NCI-H774 (cell line): ENCODE measurements at places on chromosomes 11 and 22.
A peak's percentile ranks its signal among the peaks of the same experiment; 100 is the strongest.

GRCh38 chr11:15826826-15827225, 529.5 kb downstream of the SOX6 start:
- DNase-seq = no peak

DNA sequence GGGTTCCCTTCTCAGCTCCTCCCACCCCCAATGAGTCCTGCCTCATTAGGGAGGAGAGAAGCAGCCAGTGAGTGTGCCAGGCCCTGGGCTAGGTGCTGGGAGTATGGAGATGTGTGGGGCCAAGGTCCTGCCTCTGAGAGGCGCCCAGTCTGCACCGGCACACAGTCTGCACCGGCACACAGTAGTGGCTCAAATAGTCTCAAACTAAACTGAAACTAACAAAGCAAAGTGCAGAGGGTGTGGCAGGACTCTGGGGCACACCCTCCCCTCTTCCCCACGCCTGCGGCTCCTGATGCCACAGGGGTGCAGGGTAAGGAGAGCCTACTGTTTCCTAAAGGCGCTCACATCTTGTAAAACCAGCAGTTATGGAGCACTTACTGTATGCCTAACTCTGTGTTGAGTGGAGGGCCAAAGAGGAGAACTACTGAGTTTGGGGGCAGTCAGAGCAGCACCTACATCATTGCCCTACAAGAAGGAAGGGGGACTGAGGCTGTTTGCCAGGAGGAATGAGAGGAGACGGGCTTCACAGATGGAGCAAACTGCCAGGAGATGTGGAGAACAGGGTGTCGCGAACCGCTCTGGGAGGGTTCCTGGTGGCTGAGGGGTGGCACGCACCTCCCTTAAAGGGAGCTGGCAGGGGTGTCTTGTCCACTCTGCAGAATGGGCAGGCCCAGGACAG, 939 bp upstream of the SH3BP1 start:
- no peak for DNase-seq

DNA sequence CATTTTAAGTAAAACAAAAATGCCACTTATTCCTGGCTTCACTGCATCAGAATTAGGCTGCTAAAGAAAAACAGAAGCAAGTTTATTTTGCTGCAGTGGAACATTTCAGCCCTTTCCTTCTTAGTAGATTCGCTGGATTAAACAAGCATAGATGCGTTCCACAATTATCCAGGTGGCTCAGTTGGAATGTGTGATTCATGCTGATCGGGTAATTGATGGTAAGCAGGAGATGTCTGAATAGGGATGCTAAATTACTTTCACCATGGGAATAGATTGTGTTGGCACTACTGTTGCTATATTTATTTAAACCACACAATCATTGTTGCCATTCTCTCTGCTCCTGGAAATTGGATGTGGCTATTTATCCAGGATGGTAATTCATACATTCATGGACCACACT, 440.1 kb upstream of the DDI1 start:
- peak; percentile 40 for DNase-seq

DNA sequence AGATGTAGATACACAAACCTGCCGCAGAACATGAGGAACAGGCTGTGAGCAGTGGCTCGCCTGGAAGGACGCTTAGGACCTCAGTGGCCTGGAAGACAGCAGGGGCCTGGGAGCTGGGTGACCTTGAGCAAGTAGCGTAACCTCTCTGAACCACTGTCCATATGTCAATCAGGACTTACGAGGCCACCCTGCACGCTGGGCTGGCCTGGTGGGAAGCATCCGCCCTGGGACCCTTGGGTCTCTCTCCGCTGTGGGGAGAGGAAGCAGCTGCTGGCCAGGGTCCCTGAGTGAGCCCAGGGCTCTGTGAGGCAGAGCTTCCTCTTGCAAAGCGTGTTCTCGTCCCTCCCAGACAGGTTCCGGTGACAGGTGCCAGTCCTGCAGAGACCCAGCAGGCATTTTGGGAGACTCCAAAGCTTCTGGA, 14.0 kb upstream of the EHD1 start:
- no peak for DNase-seq

DNA sequence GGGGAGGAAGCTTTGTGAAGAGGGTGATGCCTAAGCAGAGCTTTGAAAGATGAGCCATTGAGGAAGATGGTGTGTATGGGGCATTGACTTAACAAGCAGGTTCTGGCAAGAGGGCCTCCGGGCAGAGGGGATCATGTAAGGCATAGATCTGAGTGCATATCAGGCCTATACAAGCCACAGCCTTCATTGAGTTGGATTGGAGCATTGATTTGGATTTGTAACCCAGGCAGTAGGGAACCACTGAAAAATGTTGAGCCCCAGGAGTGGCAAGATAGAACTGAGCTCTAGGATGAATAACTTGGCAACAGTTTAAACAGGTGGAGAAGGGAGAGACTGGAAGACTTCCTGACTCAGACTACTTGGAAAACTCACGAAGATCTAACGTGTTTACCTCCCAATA, 21.4 kb downstream of the PANX1 start:
- DNase-seq = no peak

- DNase-seq = peak; percentile 52
Observed at GRCh38 chr11:14973621-14974514, 1.7 kb upstream of the CALCA start.

- DNase-seq = no peak
Observed at GRCh38 chr11:70674605-70675004, 276.3 kb downstream of the CTTN start.

DNA sequence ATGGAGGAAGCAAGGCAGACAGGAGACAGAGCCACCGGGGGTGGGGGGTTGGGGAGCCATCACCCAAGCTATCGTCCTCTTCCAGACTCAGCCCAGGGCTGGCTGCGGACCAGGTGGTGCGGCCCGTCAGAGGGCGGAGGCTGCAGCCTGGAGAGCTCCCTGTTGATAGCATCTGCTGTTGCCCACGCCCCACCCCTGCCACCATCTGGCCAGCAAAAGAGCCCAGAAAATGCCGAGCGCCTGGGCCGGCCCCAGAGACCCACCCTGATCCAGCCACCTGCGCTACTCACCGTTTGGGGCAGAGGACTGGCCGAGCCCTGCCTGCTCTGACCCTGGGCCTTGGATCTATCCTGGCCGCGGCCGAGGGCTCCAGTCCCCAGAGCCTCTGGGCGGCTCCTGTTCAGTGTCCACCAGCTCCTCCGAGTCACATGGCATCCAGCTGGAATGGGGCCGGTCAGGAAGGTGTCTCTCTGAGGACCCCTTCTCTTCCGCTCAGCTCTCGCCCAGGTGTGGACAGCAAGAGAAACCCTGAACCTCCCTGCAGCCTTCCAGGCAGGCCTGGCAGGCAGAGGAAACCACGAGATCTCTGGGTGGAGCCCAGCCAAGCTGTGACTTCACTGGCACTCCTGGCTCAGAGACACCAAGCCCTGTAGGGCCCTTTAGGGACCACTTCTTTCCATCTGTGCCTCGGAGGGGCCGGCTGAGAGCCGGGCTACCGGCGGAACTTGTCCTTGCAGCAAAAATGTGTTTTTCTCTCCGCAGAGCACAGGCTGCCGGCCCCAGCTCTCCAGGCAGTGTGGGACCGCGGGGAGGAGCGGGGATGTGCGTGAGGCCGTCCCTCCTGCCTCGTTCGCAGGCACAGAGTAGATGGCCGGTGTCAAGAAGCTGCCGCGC, at the start of gene MRGPRE:
MRGPRE (minus strand) TSS at position 567 of the 894 bp plus-strand sequence. CDS start 3,618 bp downstream, outside the sequence.
- peak; percentile 4 for DNase-seq

DNA sequence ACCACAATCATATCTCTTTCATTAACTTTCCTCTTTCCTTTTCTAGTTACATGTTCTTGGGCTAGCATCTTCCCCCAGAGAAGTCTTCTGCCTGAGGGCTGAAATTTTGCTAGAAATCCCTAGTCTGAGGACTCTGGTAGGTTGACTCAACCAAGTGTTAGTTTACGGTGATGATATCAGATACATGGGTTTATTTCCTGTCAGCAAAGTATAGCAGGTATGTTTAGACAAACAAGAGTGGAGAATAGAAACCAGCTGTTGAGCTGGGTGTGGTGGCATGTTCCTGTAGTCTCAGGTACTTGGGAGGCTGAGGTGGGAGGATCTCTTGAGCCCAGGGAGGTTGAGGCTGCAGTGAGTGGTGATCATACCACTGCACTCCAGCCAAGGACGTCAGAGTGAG, 11.2 kb downstream of the FOLR1 start:
- DNase-seq = no peak

GRCh38 chr22:28245579-28246224, 326.6 kb upstream of the PITPNB start:
- no peak for DNase-seq

GRCh38 chr11:1174441-1175370, 17.0 kb downstream of the MUC5AC start:
- DNase-seq = no peak

DNA sequence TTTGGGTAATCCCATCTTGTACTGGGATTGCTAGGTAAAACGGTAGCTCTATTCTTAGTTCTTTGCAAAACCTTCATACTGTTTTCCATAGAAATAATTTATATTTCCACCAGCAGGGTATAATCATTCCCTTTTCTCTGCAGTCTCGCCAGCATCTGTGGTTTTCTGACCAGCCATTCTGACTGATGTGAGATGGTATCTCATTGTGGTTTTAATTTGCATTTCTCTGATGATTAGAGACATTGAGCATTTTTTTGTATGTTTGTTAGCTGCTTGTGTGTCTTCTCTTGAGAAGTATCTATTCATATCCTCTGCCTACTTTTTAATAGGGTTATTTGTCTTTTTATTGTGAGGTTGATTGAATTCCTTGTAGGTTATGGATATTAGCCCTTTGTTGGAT, 220.9 kb downstream of the PGR start:
- DNase-seq = no peak

DNA sequence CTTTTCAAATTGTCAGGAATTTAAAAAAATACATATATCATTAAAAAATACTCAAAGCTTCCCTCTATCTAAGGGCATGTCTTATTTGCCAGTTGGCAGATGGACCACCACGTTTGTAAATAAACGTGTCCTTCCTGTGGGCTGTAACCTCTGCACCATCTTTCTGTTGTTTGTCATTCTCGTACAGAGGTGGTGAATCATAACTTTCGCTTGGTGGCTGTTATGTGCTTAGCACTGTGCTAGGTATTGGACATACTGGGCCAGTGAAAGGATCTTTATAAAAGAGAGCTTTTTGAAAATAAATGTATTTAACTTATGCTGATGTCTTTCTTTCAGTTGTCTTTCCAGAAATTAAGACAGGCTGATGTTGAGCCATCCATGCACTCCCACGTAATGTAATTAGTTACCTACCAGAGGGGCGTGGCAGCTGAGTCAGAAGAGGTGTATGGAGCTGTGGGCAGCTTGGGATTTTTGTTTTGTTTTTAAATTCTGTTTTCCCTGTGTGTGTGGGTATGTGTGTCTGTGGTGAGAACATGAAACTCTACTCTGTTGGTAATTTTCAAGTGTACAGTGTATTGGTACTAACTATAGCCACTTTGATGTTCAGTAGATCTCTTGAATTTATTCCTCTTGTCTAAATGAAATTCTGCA, 62.7 kb downstream of the TECTA start:
- no peak for DNase-seq

DNA sequence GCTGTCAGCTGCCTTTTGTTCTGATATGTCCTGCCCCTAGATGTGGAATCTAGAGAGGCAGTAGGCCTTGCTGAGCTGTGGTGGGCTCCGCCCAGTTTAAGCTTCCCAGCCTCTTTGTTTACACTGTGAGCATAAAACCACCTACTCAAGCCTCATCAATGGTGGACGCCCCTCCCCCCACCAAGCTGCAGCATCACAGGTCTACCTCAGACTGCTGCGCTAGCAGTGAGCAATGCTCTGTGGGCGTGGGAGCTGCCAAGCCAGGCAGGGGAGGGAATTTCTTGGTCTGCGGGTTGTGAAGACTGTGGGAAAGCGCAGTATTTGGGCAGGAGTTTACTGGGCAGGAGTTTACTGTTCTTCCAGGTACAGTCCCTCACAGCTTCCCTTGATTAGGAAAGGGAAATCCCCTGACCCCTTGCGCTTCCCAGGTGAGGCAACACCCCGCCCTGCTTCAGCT, 98.5 kb downstream of the SMCO4 start:
- peak; percentile 52 for DNase-seq

DNA sequence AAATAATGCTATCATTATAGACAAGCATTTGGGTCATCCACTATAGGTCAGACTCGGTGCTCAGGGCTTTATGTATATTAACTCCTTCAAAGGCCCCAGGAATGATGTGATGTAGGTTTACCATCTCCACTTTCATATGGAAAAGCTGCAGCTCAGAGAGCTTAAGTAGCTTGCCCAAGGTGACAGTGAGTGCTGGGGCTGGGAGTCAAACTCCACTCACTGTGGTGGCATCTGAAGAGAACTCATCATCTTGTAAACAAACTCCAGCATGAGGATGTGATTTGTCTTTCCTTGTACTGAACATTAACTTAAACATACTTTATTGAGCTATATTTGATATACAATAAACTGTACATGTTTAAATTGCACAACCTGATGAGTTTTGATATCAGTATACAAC, 25.4 kb downstream of the TENM4 start:
- no peak for DNase-seq

DNA sequence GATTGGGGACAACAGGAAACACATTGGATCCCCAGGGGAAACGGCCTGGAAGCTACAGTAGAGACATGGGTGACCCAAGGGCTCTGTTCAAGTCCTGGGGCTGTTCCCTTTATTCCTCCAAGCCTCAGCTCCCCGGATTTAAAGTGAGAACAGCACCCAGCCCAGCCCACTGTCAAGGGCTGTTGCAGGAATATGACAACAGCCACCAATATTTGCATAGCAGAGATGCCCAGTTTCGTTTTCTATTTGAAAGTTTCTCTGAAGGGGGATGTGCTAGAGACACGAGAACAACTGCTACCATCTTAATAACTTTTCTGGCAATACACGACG, 81.1 kb upstream of the WNT7B start:
- DNase-seq = no peak

- DNase-seq = no peak
Observed at GRCh38 chr11:123168955-123169484, 26.0 kb downstream of the CLMP start.

GRCh38 chr22:45599836-45600577, 71.6 kb upstream of the ATXN10 start:
- no peak for DNase-seq

- DNase-seq = peak; percentile 22
Observed at GRCh38 chr11:44775366-44775984, 48.7 kb downstream of the TSPAN18 start.

- DNase-seq = no peak
Observed at GRCh38 chr11:60910281-60910687, 3.7 kb upstream of the TMEM109 start.

DNA sequence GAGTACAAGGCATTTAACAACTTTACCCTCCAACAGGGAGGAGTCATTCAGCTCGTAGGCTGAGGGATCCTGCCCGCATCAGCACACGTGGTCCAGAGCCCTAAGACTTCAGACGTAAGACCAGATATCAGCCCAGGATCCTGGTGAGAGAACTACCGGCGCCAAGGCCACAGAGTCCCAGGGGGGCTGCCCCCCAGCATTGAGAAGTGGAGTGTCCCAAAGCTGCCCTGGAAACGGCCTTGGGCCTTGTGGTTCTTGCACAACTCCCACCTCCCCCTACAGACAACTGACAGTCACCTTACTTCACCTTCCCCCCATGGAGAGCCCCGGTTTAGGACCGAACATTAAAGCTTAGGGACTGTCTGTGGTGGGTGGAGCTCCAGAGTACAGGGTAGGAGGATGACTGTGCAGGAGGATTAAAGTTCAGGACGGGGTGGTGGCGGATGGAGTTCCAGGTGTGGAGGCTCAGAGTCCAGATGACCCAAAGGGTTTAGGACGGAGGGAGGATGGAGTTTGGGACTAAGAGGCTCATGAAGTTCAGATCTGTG, 1.0 kb downstream of the C11orf91 start:
- no peak for DNase-seq
